ENCODE measurements at places on chromosomes 12 and 14.

DNA sequence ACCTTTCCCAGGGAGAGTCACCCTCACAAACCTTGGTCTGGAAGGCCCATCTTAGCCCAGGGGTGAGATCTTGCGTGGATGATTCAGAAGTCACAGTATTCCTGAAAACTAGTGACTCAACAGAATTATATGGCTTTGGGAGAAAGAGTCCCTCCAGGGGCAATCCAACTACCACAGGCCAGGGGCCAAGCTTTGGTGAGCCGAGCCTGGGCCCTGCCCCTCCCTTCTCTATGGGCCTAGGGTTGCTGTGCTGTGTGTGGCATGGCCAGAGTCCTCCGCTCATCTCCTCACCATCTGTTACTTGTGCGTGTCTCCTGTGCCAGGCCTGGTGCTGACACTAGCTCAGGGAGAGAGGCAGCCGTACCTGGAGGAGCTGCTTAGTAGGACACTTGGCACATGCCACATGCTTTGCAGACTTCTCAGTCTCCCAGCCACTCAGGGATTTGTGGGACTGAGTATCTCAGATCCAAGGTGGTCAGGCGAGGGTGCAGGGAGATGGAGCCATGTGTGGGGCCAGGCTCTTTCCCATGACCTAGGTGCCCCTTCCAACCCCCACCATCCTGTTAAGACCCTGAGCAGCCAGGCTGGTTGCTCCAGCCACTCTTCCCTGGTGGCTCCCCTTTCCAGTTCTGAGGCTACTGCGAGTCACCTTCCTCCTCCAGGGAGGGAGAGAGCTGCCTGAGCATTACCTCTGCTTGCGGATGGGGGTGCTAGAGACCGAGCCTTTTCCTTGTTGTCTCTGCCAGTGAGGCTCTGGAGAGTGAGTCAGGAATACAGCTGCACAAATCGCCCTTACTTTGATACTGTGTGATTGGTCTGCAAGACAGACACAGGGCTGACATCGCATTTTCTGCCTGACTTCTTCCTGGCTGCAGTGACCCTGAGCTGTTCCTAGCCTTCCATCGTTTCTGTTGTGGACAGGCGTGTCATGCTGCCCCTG lies 94.1 kb downstream of the SLC25A47 start:
- DNase-seq = no peak

DNA sequence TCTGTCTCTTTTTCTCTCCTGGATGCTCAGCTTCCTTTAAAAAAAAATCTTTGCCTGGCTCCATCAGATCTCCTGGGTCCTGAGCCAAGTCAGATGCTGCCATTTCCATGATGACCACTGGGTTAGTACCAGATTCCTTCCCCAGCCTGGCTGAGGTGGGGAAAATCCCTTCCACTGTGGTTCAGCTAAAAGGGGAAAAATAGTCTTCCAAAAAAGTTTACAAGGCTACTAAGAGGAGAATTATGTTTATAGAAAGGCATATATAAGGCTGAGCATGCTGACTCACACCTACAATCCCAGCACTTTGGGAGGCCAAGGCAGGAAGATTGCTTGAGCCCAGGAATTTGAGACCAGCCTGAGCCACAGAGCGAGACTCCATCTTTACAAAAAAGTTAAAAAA lies 28.4 kb upstream of the GAS2L3 start:
- DNase-seq = no peak

DNA sequence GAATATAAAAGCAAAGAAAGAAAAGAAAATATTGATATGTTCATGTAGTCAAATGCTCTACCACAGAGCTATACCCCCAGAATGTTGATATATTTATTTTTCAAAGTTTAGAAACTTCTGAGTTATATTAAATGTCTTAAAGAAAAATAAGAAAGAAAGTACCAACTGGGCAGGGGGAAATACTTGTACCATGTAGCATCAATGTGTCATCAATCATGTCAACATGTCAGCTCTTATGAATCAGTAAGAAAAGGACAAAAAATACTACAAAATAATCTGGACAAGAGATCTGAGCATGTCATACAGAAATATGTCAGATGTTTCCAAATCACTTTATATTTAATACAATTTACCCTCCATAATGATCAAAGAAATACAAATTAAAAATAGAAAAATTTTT lies 595.1 kb upstream of the ATP2B1 start:
- DNase-seq = no peak

GRCh38 chr12:24929953-24930352 lies 18.9 kb downstream of the BCAT1 start:
- no peak for DNase-seq

DNA sequence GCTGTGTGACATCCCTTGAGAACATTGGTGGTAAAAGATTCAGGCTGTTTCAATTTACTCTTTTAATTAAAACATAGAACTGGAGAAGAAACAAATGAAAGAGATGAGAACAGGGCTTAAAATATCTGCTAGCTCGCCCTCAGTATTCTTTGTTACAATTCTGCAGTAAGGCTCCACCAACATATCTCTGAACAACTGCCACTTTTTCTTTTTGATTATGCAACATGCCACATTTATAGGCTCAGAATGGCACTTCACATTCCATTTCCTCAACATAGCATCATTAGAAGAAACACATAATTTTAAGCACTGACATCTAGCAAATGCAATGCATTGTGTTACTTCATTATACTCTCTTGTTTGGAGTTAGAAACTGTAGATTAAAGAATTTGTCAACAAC lies 1315.2 kb downstream of the LRFN5 start:
- no peak for DNase-seq

- no peak for DNase-seq
Observed at GRCh38 chr14:96096639-96097610, 57.8 kb downstream of the C14orf132 start.

GRCh38 chr14:40679256-40679655 lies 927.4 kb upstream of the LRFN5 start:
- DNase-seq = no peak

- no peak for DNase-seq
Observed at GRCh38 chr12:111616177-111616623, 17.1 kb upstream of the ATXN2 start.

DNA sequence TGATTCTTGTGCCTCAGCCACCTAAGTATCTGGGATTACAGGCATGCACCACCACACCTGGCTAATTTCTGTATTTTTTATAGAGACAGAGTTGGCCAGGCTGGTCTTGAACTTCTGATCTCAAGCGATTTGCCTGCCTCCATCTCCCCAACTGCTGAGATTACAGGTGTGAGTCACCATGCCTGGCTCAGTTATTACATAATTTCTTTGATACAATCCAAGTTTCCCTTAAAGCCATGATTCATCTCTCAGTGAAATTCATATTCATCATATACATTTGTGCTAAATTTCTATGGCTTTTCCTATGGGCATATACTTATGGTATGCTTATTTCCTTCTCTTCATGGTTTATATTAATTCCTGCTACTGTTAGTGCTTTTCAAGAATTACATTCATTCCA lies 29.1 kb upstream of the PZP start:
- no peak for DNase-seq

DNA sequence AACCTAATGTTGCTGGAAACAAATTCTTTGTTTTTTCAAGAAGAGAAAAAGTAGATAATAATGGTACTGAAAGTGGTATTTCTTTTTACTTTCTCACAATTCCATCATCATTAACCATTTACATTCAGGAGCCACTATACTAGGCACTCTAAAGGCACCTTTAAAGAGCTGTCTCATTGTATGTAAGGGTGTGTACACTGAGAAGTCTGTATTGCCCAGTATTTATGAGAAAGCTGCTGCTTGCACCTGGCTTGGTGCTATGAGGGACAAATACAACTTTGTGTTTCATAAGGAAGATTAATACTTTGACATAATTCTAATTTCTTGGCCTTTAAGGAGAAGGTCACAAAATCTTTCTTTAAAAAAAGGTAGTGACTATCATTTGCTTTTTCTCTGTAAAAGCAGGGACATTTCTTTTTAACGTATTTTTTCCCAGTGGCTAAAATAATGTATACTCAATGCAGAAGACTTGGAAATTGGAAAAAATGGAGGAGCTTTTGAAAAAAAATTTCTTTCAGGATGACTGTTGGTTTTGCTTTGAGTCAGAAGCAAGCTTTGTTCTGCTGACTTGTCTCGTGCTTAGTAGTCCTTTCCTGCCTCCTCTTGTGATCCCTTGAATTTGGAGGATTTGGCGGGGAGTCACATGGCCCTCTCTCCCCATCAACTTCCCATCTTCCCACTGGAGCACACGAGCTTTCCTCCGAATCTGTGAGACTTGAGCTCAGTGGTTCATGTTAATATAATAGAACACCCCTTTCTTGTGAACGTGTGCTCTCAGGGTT lies 50.1 kb downstream of the RASSF3 start:
- DNase-seq = no peak

DNA sequence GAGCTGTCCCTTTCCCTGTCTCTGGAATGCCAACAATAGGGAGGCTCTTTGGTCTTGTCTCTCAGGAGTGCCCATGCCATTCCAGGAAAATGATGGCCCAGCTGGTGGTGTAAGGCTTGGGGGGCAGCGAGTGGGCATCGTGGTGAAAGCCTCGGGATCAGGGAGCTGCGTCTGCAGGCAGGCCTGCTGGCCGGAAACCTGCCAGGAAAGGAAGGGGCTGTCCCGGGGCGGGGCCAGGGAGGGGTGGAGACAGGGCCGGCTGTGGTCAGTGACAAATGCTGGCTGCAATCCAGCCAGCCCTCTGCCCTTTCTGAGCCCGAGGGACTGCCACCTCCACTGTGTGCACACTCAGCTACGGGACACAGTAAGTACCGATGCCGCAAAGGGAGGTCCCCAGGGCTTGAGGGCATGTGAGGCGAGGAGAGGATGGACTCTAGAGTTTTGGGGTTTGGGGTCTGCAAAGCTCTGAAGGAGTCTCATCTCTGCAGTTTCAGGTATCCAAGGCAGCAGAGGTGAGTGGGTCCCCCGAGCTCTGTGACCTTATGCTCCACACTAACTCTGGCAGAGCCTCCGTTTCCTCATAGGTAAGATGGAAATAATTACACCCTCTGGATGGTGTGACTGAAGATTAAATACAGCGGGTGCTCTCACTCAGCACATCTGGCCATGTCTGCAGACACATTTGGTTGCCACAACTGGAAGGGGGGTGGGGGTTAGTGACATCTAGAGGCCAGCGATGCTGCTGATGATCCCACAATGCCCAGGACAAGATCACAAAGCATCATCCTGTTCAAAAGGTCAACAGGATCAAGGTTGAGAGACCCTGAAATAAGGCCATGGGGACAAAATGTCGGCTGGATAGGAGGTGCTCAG lies at the start of gene SERPINA5:
SERPINA5 (plus strand) TSS at position 300 of the 873 bp plus-strand sequence. CDS start 5,937 bp downstream, outside the sequence.
- no peak for DNase-seq

DNA sequence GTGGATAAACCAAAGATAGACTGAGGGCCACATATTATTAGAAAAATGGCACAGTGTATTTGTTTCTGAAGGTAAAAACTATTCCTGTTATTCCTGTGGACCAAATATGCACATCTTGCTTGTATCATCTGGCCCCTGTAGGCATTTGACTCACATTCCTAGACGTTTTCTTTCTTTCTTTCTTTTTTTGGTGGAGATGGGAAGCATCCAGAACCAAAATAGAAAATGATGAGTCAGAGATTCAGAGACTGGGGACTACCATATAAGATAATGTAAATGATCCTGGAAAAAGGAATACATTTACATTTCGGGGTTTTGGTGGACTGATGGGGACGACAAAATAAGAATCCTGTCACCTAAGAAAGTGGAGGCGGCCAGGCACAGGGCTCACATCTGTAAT lies 24.2 kb downstream of the TRIM9 start:
- DNase-seq = no peak

DNA sequence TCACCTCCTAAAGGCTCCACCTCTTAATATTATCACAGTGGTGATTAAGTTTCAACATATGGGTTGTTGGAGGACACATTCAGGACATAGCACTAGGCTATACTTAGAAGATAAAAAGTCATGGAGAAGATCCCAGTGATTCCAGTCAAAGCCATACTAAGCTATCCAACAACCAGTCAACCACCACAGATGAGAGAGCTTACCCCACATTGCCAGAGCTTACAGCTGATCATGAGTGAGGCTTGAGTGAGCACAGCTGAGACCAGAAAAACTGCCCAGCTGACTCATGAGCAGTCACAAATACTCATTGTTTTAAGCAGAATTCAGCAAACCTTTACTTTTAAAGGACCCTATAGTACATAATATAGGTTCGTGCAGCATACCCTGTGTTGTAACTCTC lies 85.1 kb downstream of the DRAM1 start:
- DNase-seq = no peak

All from stimulated activated CD4-positive, alpha-beta T cell treated with anti-CD3 and anti-CD28 coated beads, TNF-alpha, amount 100 ng/mL, for 1 hour (primary cell).